Omental fat pad (tissue), 4 donors: ENCODE measurements at places on chromosomes 1 and 21.

- DNase-seq, result no peak
These were observed 95.1 kb upstream of the ARHGEF16 start for GRCh38 chr1:3359351-3359750.

DNA sequence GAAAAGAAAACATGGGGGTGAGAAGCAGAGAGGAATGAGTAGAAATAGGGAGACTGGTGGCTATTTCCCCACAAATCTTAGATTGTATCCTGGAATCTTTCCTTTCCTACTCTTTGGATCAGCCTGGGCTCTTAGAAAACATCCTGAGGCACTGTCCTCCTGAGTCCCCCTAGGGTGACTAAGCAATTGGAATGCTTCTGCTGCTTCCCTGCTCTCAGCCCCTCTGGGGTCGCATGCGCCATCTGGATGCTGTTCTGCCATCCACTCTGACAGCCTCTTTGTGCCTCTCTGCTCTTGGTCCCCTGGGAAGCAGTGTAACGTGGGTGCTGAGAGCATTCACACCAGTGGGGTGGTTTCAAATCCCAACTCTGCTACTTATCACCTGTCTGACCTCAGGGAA is 443.0 kb downstream of the SIPA1L2 start:
- no peak for DNase-seq

- no peak for DNase-seq
These were observed 129.2 kb downstream of the CLIC6 start for GRCh38 chr21:34797921-34798535.

DNA sequence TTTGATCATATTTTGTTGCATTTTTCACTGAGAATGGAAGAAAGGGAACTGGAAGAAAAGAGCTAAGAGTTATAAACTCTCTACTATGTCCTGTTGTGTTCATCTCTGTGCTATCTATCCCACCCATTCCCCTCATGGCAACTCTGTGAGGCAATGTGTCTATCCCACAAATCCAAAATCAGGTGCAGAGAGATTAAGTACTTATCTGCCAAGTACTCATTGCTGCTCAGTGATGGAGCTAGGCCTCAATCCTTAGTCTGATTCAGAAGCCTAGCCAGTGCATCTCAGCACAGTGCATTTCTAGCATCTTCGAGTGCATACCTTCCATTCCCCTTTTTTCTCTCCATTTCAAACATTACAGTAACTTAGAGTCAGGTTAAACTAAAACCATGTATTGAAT is 270.6 kb downstream of the TPR start:
- no peak for DNase-seq

DNA sequence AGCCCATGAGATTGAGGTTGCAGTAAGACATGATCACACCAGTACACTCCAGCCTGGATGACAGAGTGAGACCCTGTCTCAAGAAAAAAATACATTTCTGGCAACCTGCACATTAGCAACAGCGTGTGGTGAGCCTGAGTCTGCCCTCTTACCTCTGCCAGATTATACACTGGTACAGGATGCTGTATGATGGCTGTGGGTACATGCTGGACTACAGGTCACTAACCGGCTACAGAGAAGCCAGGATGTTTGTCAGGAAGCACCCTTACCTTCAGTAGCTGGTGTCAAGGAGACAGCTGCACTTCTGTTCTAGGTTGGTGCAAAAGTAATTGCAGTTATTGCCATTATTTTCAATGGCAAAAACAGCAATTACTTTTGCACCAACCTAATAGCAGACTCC is 575.7 kb downstream of the NPHP4 start:
- no peak for DNase-seq

DNA sequence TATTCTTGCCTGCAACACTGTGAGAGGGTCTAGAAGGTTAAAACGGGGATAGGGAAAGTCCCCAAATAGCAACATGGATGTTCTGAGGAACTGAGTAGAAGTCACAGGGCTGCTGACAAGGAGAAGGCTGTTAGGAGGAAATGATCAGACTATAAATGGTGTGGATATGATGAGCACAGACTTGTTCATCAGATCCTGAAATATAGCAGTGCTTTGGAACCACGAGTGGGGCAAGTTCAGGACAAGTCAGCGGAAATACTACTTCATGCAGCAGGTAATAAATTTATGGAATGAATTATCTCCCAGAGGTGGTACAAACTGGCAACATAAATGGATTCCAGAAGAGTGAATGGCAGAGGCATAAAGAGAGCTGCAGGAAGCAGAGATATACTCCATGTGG is 3.2 kb upstream of the KIAA0040 start:
- DNase-seq, result no peak

- no peak for DNase-seq
These were observed 3.9 kb downstream of the ID3 start for GRCh38 chr1:23555270-23555985.

GRCh38 chr1:44651069-44651468 is 23.2 kb downstream of the TMEM53 start:
- DNase-seq, result no peak

DNA sequence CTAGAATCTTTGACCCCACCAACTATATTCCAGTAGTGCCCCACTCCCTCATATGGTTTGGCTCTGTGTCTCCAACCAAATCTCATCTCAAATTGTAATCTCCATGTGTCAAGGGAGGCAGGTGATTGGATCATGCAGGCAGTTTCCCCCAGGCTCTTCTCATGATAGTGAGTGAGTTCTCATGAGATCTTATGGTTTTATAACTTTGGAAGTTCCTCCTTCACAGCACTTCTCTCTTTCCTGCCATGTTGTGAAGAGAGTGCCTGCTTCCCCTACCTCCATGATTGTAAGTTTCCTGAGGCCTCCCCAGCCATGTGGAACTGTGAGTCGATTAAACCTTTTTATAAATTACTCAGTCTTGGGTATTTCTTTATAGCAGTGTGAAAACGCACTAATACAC is 7.7 kb upstream of the SAMD13 start:
- no peak for DNase-seq

DNA sequence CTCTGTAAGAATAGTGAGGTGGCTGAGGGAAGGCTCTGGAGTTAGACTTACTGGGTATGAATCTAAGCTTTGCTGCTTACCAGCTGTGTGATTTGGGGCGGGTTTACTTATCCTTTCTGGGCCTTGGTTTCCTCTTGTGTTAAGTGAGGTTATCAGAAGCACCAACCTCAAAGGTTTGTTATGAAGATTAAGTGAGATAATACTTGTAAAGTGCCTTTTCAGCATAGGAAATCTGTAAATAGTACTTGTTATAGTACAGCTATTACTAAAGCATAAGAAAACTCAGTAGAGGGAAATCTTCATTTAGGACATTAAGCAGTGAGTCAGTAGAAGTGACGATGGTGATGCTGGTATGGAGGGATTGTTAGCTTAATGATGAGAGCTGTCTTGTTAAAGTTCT is 12.1 kb downstream of the HHAT start:
- no peak for DNase-seq

GRCh38 chr1:158983235-158983634 is 26.5 kb upstream of the IFI16 start:
- DNase-seq, result no peak

DNA sequence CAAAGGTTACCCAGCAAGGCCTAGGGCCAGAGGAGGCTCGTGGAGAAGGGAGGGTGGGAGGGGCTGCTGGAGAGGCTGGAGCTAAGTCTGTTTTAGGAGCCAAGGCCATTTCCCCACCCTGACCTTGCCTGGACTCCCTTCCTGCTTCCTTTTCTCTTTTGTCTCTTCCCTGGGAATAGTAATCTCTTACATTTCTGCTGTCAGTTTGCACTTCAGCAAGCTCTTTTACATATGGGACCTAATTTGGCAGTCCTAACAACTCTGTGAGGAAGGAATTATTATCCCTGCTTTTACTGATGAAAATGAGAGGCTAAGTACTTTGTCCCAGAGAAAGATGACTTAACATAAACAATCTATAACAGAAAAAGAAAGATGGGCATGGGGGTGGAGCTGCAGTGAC is 13.8 kb downstream of the OPTC start:
- DNase-seq, result no peak

GRCh38 chr1:16009030-16009460 is 5.0 kb downstream of the SRARP start:
- DNase-seq, result peak; percentile 93

DNA sequence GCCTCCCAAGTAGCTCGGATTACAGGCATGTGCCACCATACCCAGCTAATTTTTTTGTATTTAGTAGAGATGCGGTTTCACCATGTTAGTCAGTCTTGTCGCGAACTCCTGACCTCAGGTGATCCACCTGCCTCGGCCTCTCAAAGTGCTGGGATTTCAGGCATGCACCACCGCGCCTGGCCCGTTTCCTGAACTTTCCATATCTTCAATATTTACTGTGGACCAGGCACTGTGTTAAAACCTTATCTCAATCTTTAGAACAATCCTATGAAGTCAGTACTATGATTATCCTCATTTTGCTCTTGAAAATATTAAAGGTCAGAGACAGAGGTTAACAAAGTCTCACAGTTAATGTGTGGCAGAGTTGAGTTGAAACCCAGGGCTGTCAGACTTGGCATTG is 1.6 kb upstream of the ADCY10 start:
- DNase-seq, result no peak

DNA sequence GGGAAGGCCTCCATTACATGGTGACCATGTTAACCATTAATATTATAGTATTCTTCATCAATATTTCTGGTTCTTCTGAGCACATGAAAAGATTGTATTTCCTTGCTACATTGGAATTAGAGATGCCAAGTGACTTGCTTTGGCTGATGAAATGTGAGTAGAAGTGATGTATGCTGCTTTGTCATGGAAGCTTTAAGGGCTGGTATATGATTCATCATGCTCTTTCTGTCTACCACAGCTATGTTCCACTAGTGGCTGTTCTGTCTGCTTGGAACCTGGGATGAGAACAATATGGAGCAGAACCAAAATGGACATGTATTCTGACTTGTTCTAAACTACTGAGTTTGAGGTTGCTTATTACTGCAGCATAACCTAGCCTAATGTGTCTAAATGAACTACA is 163.3 kb downstream of the TM2D1 start:
- no peak for DNase-seq

DNA sequence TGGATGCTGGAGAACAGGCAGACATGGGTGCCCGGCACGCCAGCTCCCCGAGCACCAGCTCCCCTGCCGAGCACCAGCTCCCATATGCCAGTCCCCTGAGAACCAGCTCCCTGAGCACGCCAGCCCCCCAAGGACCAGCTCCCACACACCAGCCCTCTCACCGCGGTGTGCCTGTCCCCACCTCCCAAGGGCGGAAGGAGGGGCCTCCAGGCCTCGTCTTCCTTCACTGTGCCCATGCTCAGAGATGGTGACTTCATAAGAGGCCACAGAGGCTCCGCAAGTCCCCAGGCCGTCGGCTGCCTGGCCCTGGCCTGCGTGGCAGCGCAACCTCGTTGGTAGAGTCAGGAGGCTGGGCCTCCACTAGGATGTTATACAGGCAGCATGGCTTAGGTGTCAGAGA is 69.1 kb downstream of the AGPAT3 start:
- no peak for DNase-seq

DNA sequence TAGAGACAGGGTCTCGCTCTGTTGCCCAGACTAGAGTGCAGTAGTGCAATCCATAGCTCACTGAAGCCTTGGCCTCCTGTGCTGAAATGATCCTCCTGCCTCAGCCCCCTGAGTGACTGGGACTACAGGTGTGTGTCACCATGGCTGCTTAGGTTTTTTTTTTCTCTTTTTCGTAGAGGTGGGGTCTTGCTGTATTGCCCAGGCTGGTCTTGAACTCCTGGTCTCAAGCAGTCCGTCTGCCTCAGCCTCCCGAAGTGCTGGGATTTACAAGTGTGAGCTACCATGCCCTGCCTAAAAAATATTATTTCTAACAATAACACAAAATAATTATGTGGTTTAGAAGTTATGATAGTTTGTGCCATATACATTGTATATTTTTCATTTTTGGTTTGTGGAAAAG is 9.9 kb downstream of the CAMTA1 start:
- DNase-seq, result no peak

GRCh38 chr1:225479996-225480720 is 52.3 kb upstream of the LBR start:
- no peak for DNase-seq

- DNase-seq, result no peak
These were observed 190.2 kb upstream of the SGIP1 start for GRCh38 chr1:66343569-66344325.

DNA sequence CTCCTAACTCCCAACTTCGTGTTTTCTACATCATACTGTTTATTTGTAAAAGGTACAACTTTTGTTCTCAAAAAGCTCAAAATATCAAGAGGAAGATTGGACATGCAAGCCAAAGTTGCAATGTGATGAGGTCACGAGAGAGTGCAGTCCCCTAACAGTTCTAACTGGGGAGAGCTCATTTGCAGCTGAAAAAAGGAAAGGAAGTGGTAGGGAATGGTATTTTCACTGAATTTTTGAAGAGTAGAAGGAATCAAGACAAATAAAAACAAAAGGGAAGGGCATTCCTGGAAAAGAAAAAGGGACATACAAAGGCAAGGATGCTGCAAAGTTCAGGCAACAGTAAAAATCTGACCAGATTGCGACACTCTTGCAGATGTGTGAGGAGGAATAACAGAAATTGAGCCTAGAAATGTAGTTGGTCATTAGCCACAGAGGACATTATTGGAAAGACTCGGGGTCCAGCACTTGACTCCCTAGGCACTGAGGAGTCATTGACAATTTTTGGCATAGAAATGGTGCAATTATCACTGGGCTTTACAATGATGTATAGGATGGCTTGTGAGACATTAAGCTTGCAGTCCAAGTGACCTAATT is 67.9 kb downstream of the TBX15 start:
- no peak for DNase-seq

- no peak for DNase-seq
These were observed 20.5 kb downstream of the KNCN start for GRCh38 chr1:46530791-46531409.

- no peak for DNase-seq
These were observed 15.3 kb downstream of the UCK2 start for GRCh38 chr1:165842671-165843129.

DNA sequence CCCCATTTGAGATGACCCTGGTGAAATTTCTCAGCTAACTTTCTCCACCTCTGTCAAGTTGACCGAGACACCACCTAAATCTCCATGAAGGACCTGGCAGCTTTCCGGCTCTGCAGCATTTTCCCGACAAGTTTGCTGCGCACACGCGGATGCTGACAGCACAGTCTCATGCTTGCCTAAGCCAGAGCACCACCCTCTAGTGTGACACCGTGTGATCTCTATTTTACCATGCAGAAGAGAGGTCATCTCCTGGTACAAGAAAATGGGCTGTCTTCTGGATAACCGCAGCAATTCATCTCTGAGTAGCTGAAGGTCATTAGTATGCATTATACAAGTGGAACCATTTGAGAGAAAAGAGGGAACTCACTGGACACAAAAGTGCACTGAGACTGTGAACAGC is 38.9 kb upstream of the H6PD start:
- no peak for DNase-seq
